Stimulated activated naive B cell treated with anti-CD40 and anti-IgM and Interleukin-4, amounts not matched to agents 10 μg/mL and 1 μg/mL and 100 μg/mL, for 72 hours (primary cell): ENCODE measurements at places on chromosomes 13 and 19.

DNA sequence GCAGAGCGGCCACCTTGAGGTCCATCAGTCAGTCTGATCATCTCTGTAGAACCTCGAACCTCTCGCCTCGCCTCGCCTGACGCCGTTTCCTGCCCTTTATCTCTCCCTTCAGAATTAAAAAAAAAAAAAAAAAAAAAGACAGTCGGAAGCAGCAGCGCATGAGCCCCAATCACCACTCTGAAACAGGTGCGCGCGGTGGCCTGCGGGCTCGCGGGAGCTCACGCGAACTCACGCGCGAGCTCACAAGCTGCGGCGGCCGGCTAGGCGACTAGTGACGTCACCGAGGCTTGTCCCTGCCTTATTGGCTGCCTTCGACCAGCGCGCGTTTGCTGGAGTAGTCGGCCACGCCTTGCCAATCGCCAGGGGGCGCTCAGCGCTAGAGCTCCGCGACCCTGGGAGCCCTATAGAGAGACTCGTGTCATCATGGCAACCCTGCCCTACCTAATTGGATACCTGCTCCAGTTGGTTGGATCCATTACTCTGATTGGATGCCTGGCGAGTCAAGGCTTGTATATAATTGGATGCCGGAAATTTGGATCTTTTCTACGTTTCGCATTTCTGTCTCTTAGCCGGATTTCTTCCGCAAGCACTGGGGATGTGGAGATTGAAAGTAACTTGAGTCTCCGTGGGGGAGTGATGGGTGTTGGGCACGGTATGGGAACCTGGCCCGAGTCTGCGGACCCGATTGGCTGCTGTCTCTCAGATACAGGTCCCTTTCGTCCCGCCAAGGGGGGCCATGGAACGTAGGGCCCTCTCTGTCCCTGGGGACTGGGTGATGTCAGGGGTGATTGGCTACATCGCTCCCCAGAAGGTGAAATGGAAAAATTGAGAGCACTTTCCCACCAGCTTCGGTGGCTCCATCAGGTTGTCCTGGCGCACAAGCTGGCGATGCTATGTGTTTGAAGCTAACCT lies 31.6 kb downstream of the SYT3 start:
- peak; percentile 91 for DNase-seq

DNA sequence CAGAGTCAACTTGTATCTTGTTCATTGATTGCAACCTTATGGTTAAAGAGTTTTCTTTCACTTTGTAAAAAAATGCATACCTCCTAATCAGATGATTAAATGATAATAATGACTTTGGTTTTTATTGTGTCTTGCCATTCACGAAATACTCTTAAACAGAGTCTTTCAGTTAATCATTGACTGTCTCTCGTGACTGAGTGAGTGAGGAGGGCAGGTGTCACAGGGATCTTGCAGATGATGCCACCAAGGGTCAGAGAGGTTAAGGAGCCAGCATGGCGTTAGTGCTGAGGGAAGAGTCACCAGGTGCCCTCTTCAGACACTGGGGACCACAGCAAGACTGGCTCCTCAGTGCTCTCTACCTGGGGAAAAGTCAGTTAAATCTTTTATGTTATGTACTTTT lies 8.0 kb downstream of the GPATCH1 start:
- no peak for DNase-seq

GRCh38 chr19:34490141-34490766 lies 8.7 kb downstream of the WTIP start:
- no peak for DNase-seq

DNA sequence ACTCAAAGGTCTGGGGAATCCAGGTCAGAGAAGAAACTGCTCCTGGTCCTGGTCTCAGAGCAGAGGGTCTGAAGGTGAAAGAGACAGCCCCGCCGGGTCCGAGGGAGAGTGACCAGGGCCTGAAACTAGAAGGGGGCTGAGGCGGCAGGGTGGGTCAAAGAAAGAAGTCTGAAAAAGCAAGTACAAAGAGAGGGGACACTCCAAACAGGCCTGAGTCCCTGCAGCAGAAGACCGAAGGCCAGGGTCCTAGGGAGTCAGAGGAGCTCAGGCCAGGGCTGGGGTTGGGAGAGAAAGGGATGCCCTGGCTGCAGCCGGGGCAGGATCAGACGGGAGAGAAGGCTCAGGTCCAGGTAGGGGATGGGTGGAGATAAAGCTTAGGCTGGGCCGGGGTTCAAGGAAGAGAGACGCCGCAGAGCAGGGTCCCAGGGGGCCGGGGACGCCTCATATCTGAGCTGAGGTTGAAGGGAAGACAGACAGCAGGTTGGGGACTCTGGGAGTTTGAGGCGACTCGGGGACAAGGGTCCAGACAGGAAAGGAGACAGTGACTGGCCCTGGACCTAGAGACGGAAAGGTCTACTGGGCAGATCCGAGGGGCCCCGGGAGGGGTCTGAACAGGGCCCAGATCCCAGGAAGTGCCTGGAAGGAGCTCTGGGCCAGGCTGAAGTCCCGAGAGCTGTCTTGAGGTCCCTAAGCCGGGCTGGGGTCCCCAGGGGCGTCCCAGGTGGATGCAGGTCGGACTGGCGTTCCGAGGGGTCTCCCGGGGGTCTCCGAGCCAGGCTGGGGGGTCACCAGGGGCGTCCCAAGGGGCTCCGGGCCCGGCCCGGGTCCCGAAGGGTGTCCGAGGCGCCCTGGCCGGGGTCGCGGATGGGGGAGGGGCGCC lies 795 bp downstream of the MLLT1 start:
- no peak for DNase-seq

GRCh38 chr13:109465148-109465547 lies 321.2 kb downstream of the IRS2 start:
- DNase-seq: no peak

- no peak for DNase-seq
Measured at GRCh38 chr13:48833412-48833811, 142.3 kb upstream of the FNDC3A start.

GRCh38 chr13:26484196-26484595 lies 73.3 kb upstream of the WASF3 start:
- no peak for DNase-seq

DNA sequence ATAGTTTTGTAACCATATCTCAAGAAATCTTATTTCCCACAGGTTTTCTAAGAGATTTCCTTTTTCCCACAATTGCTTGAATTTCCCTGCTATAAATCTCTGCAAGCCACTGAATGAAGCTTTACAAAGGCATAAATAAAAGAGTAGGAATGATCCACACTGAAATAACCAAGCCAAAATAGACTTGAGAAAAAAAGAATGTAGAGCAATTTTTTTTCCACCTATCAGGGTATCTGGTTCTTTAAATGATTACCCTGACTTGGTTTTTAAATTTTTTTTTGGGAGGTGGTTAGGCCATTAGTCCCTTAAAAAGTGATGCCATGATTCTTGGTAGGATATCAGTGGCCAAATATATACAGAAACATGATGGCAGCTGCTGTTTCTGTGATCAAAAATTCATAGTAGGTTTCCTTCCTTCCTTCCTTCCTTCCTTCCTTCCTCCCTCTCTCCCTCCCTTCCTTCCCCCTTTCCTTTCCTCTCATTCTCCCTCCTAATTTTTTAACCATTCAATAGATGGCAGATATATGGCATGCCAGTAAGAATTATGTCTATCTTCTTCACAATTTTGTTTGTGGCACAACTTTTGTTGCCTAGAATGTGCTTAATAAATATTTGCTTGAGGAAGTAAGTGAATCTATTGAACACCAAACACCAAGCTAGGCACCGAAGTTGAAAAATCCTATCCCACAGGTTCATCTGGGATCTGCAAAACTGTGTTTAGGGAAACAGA lies 233.7 kb downstream of the LHFPL6 start:
- DNase-seq: no peak

GRCh38 chr19:50889638-50890037 lies 16.4 kb downstream of the KLK2 start:
- no peak for DNase-seq

DNA sequence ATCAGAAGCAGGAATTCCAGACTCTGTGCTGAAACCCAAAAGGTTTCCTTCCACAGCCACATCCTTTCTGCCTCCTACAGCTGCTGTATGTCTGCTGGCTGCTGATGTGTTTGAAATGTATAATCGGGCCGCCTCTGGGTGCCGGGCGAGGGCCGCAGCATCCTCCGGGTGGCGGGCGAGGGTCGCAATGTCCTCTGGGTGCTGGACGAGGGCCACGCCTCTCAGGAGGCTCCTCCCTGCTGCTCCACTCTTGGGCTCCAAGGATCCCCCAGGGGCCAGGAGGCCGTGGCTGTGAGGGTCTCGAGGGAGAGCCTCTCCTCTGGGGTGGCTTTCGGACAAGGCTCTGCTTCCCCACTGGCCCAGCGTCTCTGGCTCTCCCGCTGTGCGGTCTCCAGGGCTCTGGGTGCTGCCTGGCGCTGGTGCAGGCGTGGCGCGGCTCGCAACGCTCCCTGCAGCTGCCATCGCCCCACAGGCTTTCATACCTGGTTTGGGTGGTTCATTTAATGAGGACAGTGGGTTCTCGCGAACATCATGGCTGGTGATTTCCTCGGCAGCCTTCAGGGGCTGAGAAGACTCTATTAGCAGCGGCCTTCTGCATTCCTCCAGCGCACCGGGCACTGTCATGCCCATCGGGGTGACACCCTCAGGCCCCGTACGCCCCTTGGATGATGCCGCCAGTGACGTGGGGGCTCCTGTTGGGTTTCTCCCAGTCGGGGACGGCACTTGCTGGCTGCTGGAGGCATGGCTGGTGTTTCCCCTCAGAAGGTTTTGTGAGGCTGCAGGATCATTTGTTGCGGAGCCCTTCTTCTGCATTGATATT lies 41.8 kb upstream of the GRTP1 start:
- DNase-seq: no peak

DNA sequence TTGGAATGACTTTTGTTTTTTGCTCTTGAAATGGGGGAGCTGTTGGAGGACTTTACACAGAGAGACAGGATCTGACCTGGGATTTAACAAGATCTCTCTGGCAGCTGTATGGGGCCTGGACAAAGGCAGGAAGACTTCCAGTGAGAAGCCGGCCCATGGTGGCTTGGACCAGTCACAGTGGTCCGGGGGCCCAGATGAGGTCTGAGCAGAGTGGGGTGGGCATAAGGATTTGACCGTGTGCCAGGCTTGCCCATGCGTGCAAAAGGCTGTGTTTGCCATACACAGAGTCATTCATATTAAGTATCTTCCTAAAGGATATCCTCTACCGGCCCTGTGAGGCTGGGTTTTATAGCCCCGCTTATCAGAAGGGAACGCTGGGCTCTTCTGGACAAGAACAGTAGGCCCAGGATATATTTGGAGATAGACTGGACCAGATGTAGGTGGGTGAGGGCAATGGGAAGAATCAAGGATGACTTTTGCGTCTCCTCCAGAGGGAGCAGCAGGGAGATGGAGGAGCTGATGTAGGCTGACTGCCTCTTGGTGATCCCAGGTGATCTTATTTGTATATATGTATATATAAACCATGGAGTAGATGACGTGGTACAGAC lies 4.1 kb downstream of the SPACA6 start:
- no peak for DNase-seq

- DNase-seq: no peak
Measured at GRCh38 chr19:46803555-46803954, 15.2 kb upstream of the SLC1A5 start.

GRCh38 chr13:23506071-23506806 lies 64.0 kb upstream of the TNFRSF19 start:
- DNase-seq: no peak

- no peak for DNase-seq
Measured at GRCh38 chr13:32105653-32106313, 74.2 kb downstream of the FRY start.

DNA sequence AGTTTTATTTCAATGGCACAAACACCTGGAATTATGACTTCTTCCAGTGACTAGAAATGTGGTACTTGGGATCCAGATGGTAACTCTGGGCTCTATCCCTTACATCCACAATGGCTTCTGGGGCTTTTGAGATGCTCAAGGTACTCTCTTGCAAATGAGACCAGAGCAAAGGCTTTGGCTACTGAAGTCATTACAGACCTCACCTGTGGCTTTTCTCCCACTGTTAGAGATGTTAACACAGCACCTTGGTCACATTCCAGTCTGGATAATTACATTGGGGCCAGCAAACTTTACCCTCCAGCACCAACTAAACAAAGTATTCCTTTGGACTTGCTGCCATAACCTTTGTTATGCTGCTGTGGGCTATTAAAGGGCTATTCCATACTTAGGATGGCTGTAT lies 6.1 kb downstream of the ENOX1 start:
- no peak for DNase-seq

DNA sequence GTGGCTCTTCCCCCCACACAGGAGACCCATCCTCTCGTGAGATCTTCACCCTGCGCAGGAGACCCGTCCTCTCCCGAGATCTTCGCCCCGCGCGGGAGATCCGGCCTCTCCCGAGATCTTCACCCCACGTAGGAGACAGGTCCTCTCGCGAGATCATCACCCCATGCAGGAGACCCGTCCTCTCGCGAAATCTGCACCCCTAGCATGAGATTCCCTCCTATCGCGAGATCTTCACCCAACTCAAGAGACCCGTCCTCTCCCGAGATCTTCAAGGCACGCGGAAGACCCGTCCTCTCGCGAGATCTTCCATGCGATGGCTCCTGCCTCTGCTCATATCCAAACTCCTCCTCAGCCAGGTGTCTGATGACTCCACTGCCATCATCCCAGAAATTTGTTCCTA lies 24.3 kb downstream of the LAIR2 start:
- no peak for DNase-seq

DNA sequence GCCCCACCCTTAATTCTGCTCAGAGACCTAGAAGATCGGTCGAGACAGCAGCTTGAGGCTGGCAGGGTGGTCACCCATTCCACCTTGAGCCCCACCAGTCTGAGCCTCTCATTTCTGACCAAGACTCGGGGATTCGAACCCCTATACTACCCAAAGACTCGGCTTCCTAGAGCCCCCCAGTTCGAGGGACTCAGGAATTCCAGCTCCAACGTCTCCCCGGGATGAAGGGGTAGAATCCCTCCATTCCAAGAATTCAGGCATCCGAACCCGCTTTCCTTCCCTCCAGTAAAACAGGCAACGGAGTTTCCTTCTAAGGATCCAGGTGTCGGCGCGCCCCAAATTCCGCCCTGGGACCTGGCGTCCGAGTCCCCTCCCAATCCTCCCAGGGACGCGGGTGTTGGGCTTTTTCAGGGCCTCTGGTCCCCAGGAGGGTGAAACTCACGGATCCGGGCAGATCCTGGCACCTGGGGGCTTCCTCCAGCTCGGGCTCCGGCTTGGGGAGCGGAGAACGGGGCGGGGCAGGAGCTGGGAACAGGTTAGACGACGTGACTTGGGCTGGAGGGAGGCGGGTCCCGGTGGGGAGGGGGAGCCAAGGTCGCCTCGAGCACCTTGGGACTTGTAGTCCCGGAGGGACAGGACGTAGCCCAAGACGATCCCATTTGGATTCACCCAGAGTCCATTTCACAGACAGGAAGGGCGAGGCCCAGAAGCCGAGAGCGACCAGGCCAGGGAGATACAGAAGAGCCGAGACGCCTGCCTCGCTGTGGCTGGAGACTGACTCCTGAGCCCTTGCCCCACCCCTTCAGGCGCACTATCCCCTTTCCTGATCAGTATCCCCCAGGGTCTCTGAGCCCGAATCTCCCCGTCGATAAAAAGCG lies at the start of gene PPP1R13L:
Gene PPP1R13L (minus strand): TSS at position 513 of the 878 bp plus-strand sequence. CDS start 6,751 bp downstream, outside the sequence.
- DNase-seq: peak; percentile 29

DNA sequence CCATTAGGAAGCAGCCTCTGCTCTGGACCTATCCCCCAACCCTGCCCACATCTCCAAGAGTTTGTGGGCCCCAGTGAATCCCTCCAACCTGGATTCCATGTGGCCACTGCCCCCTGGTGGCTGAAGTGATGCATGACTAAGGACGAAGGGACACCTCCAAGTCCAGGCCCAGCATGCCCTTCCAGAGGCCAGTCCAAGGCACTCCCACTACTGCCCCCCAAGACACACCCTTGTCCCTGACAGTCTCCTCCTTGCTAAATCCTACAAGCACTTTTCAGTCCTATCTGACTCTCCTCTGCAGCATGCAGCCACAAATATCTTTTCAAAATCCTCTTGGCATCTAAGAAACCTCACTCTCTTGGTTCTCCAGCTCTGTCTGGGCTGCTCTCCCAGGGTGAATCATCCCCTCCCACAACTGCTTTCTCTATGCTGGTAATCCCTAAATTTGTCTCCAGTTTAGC lies 33.0 kb downstream of the DEDD2 start:
- peak; percentile 44 for DNase-seq
